ENCODE measurements at places on chromosomes 7 and 10. TPM values are rescaled to one million over a fixed set of nuclear protein-coding genes. Genes with fewer than 3 reads are reported as not detected.

CALML3 gene
- total RNA-seq = not detected

GRCh38 chr7:28551331-28551730 is 139.0 kb downstream of the CREB5 start:
- no peak for DNase-seq

GRCh38 chr10:124589491-124590041 is 127.9 kb downstream of the LHPP start:
- no peak for DNase-seq

DNA sequence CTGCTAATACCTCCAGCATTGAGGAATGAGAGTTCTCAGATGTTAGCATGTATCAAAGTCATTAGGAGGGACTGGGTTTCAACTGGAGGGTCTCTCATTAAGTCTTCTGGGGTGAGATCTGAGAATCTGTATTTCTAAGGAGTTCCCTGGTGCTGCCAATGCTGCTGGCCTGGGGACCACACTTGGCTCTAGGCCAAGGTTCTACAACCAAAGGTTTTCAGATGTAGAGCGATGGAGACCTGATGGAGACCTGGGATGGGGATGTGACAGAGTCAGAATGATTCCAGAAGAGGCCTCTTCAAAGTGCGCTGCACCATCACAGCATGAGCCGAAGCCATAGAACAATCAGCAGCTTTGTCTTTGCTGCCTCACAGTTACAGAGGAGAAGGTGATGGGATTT is 27.2 kb downstream of the ST8SIA6 start:
- no peak for DNase-seq

DNA sequence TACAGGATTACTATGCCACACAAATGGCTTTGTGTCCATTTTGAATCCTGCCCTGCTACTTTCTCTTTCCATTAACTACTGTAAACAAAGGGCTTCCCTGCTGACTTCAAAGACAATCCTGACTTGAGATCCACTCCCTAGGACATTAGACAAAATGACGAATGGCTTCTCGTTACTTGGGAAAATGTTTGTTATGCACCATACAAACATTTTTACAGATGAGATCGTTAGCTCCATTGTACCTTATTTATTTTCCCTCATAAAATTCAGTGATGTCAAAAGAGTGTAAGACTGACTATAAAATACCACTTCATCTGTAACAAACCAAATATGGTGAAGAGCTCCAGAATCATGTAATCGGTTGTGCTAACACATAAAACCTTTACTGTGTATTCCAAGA is 121.8 kb downstream of the CD36 start:
- no peak for DNase-seq

DNA sequence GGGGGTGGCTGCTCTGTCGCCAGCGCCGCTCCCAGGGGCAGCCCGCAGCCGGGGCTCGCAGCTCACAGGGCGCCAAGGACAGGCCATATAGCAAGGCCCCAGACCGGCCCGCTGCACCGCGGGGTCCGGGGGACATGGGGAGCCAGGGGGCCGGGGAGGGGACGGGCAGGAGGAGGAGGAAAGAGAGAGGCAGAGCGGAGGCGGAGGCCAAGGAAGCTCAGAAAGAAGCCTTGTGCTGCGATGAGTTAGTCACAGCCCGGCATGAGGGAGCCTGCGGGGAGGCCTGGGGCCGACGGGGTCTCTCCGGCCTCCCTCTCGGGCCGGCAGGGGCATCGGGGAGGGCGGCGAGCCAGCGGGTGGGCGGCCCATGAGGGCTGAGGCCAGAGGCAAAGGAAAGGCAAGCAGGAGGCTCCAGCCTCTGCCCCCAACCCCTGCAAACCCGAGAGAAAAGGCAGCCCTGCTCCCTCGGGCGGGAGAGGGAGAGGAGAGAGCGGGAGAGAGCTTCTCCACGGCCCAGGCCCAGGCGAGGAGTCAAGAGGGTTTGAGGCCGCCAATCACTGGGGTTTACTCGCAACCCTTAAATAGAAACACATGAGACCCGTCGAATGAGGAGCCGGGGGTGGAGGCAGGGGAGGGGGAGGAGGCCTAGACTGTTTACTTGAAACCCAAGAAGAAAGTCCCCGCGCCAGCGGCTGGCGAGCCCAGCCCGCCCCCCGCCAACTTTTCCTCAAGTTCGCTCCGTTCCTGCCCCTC is 167.9 kb downstream of the NEURL1 start:
- peak; percentile 41 for DNase-seq

STEAP4 gene
- total RNA-seq = not detected

DNA sequence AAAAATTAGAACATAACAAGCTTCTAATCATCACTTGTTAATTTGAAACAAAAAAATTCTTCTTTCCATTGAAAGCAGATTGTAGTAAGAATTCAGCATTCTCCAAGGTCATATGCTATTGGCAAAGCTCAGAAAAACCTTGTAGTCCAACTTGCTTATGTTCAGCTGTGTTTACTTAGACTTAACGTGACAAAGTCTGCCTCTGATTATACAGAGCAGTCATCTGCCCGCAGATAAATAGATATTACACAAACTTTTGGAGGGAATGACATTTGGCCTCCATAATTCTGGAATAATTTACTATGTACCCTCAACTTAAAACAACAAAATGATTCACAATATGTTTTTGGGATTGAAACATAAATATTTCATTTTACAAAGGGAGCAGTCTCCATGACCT is 45.8 kb downstream of the MKX start:
- no peak for DNase-seq

DNA sequence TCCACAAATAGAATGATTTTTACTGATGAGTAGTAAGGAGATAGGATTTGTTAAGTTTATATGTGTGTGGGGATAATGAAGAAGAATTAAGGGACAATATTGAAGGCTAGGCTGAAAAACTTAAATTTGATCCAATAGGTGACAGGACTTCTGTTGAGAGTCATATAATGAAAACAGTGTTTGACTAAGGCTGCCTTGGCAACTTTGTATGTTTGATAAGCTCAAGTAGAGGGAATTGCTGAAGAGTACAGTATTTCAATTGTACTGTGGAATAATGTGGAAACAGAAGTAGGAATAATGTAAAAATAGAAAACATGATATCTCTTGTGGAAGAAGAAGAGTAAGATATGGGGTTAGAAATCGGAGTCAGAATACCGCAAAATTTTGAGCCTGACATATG is 10.5 kb downstream of the R3HCC1L start:
- no peak for DNase-seq

DNA sequence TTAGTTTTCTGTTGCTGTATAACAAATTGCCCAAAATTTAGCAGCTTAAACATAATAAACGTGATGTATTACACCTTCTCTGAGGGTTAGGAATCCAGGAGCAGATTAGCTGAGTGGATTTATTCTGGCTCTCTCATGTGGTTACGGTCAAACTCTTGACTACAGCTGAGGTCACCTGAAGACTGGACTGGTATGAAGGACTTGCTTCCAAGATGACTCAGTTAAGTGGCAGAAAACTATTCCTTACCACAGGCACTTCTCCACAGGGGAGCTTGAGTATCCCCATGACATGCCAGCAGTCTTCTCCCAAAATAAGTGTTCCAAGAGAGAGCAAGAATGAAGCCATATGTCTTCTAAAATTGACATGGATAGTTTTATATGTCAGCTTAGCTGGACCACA is 957.2 kb upstream of the GHITM start:
- DNase-seq = no peak

Measured in naive thymus-derived CD8-positive, alpha-beta T cell (primary cell).